ENCODE measurements at places on chromosomes 5 and 9.
A peak's percentile ranks its signal among the peaks of the same experiment; 100 is the strongest.

DNA sequence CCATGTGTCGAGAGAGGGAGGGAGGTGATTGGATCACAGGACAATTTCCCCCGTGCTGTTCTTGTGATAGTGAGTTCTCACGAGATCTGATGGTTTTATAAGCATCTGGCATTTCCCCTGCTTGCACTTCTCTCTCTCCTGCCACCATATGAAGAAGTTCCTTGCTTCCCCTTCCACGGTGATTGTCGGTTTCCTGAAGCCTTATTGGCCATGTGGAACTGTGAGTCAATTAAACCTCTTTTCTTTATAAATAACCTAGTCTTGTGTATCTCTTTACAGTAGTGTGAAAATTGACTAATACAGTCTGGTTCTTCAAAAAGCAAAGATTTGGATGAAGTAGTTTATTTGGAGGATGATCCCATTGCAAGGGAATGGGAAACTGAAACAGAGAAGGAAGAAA, 11.3 kb upstream of the MIER3 start:
- DNase-seq = no peak

DNA sequence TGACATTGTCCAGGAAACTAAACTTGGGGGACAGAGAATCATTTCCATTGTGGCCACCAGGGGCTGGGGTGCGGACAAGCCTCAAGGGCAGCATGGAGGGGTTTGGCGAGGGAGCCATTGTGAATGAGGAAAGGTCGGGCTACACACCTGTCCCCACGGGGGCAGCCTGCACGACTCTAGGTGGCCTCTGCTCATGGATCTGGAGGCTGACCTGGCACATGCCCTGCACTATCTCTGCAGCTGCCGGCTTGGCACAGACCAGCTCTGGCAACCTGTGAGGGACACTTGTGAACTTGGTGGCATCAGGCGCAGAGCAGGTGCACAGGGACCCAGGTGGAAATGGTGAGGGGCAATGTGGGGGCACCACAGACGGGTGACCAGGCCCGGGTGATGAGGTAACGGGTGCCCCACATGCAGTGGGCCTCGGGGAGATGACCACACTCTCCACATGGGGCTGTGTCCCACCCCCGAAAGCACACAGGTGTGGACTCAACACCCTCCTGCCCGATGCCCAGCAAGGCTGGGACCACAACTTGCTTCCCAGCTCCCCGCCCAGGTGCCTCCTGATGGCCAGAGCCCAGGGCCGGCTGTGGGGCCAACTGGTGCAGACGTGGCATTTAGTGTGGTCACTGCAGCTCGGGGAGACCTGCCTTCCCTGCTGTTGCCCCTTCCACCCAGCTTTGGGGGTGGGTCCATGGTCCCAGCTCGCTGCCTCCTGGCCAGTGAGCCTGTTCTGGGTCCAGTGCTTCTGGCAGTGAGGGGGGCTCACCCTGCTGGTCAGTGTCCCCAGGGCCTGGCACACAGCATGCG, 60.9 kb upstream of the UBAC1 start:
- no peak for DNase-seq

GRCh38 chr5:163566678-163567077, 61.3 kb downstream of the MAT2B start:
- no peak for DNase-seq

DNA sequence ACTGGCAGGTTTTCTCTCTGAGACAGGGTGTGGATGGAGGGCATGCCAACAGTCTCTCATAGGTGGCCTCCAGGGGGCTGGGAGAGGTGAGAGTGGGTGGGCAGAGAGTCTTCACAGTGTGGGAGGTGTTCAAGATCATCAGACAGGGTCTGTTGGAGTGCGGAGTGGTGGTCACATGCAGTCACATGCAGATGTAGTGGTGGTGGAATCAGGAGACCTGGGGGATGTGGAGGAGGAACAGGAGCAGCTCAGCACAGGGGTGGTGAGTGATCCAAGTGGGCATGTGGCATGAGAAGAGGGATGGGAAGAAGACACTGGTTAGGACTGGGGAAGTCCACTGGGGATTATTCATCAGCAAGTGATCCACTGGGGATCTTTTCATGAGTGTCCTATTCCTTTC, 5.8 kb downstream of the GM2A start:
- no peak for DNase-seq

GRCh38 chr5:102853680-102854079, 98.6 kb downstream of the PAM start:
- no peak for DNase-seq

GRCh38 chr9:19429595-19429994, 20.8 kb downstream of the ACER2 start:
- DNase-seq = no peak

- DNase-seq = no peak
Observed at GRCh38 chr5:123156577-123157296, 67.7 kb downstream of the PRDM6 start.

DNA sequence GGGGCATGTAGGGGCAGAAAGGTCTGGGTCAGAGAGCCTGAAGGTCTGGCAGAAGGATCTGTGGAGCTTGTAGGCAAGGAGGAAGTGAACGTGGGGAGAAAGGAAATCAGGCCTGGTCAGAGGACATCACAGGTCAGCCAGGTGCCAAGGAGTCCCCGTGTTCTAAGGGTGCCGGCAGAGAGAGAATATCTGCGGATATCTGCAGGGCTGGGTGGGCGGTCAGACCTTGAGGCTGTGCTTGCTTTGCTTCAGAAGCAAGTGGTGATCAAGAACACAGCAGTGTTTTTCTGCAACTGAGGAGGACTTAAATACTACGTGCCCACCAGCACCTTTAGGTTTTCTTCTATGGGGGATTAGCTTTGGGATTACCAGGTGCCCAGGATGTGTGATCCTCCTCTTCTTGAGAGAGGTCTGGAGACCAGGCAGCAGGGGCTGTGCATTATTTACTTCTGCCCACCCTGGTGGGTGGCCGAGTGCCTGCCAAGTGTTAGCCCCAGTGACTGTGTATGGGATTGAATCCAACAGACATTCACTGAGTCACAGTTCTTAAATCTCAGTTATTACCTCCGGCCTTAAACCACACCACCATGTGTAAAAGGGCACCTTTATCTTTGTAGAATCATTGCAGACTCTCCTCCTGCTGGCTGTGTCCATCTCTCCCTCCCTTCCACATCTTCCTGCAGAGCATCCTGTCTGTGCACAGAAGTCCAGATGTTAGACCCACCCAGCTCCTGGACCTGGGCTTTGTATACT, 12.5 kb upstream of the SHB start:
- DNase-seq = peak; percentile 38

- DNase-seq = no peak
Observed at GRCh38 chr9:113492343-113493202, 29.0 kb downstream of the RGS3 start.

DNA sequence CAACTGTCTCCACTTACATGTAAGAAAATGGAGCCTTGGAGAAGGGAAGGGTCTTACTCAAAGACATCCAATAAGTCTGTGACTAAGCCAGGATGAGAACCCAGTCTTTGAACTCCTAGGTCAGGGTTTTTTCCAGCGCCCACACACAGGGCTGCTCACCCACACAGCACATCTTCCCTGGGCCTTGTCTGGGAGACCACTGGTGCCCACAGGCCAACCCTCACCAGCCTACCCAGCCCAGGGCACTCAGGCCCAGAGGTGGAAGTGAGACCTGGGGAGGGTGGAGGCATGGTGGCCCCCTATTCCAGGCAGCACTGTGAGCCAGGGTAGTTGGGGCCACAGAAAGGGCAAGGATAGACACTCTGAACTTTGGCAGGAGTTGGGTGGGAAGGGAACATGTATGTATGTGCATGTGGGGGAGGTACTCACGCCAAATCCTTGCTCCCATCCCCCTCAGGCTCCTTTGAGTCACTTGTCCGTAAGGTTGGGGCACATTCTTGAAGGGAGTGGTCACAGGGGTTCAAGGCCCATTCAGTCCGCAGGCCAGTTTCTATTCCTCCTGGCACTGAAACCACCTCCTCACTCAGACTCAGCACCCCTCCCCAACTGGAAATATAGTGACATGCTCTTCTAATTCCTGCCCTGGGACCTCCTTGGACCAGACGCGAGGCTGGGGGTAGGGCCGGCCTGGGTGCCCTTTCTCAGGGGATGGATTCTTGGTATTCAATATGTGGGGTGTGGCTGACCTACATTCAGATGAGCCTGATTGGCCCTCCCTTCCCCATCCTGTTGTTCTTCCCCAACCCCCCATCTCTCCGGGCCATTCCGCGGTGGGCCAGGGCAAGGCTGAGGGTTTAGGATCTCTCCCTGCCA, 2.9 kb upstream of the SLC4A9 start:
- DNase-seq = no peak

GRCh38 chr9:8723195-8723594, 923.6 kb upstream of the DMAC1 start:
- no peak for DNase-seq

DNA sequence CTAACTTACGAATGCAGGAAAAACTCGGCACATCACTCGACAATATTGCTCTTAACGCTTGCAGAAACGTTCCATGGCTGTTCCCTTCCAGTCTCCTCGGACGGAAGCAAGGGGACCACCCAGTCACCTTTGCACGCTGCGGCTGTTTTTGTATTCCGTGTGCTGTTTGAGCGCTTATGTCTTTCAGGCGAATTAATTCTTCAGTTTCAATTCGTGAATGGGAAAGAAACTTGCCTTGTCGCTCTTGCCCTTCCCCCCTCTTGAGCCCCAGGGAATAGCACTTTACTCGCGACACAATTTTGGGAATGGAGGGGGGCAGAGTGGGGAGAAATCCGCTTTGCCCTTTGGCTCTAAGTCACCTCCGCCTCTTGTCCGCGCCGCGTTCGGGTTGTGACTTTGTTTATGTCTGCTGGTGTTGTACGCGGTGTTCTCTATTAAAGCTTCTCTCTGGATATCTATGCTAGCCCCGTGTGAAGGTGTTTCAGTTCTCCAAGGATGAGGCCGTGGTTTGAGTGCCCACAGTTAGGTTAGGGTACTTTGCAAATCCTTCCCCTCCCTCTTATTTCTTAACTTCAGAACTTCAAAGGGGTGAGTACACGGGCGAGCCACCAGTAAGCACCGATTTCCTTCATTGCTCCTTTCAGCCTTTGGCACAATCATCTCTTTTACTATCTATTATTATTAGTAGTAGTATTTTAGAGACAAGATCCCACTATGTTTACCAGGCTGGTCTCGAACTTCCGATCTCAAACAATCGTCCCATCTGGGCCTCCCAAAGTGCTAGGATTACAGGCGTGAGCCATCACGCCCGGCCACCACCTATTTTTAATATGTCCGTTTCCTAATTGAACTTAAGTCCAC, 2.7 kb downstream of the FOXB2 start:
- DNase-seq = no peak

DNA sequence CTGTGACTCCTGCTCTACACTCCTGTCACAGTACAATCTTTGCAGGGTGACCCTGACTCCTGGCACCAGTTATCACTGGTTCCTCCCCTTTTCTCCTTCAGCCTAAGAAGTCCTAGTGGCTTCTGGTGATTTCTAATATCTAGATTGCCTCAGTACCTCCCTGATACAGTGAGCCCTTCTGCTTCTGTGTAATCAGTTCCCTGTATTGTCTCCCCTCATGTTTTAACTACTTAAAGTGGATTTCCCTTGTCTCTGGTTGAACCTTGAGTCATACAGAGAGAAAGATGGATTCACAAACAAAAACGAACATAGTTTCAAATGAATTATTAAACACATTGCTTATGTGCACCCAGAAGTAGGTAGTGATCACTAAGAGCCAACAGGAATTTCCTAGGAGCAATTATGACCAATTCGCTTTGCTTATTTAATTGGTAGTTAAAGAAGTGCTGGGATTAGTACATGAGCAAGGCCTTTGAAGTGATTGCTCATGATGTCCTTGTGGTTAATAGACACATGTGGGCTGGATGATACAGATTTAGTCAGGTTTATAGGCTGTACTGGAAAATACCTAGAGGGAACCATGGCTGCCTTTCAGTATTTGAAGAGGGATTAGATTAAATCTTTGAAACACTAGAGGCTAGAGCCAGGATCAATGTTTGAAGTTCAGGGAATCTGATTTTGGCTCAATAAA, 145.8 kb upstream of the MEF2C start:
- DNase-seq = no peak

DNA sequence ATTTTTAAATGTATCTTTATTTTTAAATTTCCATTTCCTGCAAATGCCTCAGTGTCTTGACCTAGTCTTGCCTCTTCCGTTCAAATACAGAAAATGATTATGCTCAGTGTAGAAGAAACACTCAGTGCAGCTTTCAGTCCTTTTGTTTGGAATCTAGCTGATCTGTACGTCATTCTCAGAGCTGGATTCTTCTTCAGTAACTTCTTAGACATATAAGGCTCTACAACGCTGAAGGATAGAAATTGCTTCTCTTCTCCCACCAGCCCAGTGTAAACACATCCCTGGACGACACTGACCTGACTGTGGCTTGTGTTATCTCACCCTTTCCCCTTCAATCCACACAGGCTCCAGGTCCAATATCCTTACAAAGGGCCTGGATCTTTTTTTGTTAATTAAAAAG, 3.2 kb upstream of the ALDH1B1 start:
- DNase-seq = no peak

DNA sequence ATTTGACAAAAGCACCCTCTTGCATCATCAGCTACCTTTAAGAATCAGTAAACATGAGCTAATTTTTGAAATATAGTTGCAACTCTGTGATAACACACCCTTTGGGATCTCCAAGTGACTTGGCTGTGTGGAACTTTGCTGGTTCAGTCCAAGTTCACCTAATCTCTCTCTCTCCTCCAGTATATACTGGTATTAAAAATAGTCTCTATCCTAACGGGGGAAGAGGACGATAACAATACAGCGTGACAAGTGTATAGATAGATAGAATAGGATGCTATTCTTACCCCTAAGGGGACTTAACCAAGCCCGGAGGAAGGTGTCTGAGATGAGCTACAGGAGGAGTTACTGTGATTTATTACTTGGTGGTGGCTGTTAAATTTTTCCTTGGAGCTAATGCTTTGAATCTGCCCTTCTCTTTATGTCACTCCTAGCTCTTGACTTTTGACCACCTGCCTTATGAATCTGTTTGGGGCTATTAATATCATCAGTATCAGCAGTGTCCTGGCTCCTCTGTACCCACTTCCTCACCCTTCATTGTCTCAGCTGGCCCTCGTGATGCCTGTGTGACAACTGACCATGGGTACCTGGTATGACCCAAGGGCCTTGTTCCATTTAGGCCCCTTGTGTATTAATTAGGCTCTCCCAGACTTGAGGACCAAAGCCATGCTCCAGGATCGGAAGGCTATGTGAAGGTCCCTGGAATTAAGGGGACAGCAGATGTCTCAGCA, 223.9 kb downstream of the SREK1 start:
- no peak for DNase-seq

- DNase-seq = no peak
Observed at GRCh38 chr5:112174959-112175594, 244.0 kb downstream of the EPB41L4A start.

DNA sequence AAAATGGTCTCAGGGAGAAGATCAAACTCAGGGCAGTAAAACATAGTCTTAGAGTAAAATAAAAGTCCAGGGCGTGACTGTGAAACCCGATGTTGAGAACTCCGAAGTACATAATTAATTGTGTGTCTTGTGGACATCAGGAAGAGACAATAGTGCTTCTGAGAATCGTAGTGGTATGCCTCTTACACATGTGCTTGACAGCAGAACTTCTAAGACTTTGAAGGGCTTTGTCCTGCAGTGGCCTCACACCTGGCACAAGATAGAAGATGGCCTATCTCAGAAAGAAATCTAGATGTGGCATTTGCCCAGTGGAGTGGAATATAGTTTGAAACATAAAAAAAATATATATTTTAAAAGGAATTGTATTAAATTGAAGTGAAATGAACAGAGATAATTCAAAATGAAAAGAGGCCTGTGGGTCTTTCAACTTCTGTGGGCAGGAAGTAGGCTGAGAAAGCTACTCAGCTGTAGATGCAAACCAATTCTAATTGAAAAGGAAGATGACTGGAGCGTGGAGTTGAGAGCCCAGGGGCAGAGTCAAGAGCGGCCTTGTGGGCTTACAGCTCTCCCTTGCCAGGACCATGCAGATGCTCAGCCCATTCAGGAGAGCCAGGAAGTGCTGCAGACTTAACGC, 468.4 kb downstream of the KDM4C start:
- no peak for DNase-seq
